ENCODE measurements at places on chromosomes 2 and 18.
A peak's percentile ranks its signal among the peaks of the same experiment; 100 is the strongest.

GRCh38 chr2:98799375-98800329 is 68.7 kb upstream of the MGAT4A start:
- DNase-seq = no peak

GRCh38 chr18:74388227-74388626 is 68.9 kb downstream of the DIPK1C start:
- DNase-seq = no peak

DNA sequence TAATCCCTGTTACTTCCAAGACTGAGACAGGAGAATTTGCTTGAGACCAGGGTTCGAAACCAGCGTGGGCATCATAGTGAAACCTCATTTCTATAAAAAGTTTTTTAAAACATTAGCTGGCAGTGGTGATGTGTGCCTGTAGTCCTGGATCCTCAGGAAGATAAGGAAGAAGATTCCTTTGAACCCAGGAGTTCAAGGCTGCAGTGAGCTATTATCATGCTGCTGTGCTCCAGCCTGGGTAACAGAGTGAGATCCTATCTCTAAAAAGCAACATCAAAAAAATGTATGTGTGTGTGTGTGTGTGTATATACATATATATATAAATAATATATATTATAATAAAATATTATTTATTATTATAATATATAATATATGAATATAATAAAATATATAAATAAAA is 1417.6 kb upstream of the CDH2 start:
- DNase-seq = no peak

- no peak for DNase-seq
These were observed 159.3 kb upstream of the MYCN start for GRCh38 chr2:15780912-15781574.

GRCh38 chr18:59834267-59834666 is 65.5 kb upstream of the PMAIP1 start:
- DNase-seq = no peak

DNA sequence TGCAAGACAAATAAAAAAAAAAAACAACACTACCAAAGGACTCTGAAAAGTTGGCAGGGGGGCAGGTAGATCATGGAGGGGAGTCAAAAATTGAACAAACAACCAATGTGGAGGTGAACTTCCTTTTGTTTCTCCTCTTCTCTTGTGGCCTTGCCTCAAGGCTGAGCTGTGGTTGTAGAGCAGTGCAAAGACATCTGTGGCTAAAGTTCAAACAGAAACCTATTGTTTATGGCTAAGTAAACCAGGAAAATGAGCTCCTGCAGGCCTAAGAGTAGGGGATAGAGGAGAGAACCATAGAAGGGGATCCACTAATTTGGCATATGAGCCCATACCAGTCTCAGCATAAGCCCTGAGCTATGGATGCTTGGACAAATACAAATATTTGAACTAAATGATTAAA is 40.2 kb upstream of the EGR4 start:
- no peak for DNase-seq

DNA sequence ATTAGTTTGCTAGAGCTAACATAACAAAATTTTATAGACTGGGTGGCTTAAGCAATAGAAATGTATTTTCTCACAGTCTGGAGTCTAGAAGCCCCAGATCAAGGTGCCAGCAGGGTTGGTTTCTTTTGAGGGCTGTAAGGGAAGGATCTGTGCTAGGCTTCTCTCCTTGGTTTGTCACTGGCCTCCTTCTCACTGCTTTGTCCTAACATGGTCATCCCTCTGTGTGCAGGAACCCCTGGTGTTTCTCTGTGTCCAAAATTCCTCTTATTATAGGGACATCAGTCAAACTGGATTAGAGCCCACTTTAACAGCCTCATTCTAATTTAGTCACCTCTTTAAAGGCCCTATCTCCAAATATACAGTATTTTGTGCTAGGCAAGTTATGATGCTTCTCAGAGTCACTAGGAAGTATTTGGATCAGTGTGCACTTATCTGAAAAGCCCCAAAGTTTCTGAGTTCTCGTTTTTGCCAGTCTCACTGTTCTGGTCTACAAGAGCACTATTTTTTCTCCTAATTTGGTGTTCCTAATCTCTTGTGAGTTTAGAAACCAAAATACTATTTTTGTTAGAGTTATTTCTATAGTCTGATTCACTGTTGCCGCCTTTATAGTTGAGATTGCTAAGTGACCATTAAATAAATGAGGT is 29.0 kb downstream of the ZC3H6 start:
- DNase-seq = no peak

GRCh38 chr2:8548619-8549150 is 133.2 kb upstream of the ID2 start:
- DNase-seq = no peak

GRCh38 chr2:240308111-240308651 is 127.3 kb upstream of the GPC1 start:
- DNase-seq = no peak

- DNase-seq = no peak
These were observed 25.5 kb upstream of the SLC8A1 start for GRCh38 chr2:40477361-40477760.

DNA sequence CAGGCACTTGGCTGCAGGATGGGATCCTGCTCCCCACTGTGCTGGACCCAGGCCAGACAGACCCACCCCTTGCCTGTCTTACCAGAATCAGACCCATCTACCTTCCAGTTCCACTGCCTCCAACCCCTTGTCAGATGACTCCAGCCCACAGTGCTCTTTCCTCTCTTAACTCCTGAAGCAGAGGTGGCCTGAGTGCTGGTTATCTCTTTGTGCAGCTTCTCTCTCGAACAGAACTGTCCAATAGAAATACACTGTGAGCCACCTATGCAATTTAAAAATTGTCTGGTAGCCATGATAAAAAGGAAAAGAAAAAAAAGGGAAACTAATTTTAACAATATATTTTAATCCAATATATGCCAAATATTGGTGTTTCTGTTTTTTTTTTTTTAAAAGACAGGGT is 160.2 kb upstream of the SMAD2 start:
- DNase-seq = no peak

GRCh38 chr2:27211241-27211942 is 449 bp upstream of the ATRAID start:
- peak; percentile 18 for DNase-seq

DNA sequence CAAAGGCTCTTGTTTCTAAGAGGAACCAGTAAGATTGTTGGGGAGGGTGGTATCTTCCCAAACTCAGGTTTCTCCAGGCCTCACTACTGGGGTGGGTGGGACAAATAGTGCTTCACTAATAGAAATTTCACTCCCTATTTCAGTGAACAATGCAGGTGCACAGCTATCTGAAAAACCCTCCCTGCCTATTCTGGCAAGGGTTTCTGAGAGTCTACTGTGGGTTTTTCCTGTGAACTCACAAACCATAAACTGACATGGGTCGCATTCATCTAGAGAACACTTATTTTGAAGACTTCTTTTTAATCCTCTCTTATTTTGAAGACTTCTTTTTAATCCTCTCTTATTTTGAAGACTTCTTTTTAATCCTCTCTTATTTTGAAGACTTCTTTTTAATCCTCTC is 4.4 kb downstream of the IL36A start:
- DNase-seq = no peak

All from NT2/D1 (cell line).